ENCODE measurements at places on chromosomes 1 and 21.

GRCh38 chr1:117802531-117803257 is 126.7 kb downstream of the GDAP2 start:
- DNase-seq: no peak

DNA sequence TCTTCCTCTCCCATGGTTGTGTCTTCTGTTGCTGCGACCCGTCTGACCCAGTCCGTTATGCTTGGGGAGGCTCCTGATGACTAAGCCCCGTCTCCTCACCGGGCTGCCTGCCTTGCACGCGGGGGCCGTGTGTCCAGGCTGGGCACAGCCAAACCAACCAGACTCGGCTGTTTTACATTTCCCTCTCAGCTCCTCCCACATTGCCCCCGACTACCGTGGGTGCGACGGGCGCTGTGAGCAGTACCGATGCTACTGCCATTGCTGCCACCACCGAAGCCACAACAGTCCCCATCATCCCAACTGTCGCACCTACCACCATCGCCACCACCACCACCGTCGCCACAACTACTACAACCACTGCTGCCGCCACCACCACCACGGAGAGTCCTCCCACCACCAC is 46.0 kb upstream of the CNTN2 start:
- no peak for DNase-seq

DNA sequence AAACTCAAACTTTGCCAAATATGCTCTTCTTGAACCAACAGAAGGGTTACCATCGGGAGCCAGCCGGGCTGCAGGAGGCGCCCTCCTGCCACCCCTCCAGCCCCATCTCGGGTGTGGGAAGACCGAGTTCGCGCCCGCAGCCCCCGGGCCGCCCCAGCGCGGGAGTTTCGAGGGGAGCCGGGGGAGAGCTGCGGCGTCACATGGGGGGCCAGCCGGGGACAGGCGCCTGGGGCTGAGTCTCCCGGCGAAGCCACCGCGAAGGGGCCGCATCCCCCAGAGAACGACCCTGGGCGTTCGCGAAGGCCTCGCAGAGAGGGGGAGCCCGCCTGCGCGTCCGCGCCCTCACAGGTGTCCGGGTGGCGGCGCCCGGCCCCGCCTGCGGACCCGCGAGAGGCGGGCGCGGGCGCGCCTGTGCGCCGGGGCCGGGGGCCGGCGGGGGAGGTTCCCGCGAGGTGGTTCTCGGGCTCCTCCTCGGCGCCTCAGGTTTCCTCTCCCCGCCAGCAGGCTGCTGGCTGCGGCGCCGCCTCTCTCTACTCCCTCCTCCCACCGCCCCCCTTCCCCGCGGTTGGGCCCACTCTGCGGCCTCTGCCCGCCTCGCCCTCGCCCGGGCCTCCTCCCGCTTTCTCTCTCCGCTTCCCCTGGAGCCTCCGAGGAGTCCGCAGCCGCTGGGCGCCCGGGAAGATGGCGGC is at the start of gene RAVER2:
Gene RAVER2 (plus strand): TSS at position 584 of the 689 bp plus-strand sequence. CDS start 98 bp downstream, at position 682.
- DNase-seq: no peak

GRCh38 chr1:215891266-215892057 is 324.4 kb downstream of the KCTD3 start:
- DNase-seq: peak; percentile 59

- no peak for DNase-seq
Measured at GRCh38 chr1:154493276-154493675, 8.7 kb upstream of the TDRD10 start.

Data from NCI-H1436 treated with DMSO at 0.1 percent for 48 hours (cell line).